ENCODE measurements at places on chromosomes 2 and 18. TPM values are rescaled to one million over a fixed set of nuclear protein-coding genes. Genes with fewer than 3 reads are reported as not detected.
A peak's percentile ranks its signal among the peaks of the same experiment; 100 is the strongest.

DNA sequence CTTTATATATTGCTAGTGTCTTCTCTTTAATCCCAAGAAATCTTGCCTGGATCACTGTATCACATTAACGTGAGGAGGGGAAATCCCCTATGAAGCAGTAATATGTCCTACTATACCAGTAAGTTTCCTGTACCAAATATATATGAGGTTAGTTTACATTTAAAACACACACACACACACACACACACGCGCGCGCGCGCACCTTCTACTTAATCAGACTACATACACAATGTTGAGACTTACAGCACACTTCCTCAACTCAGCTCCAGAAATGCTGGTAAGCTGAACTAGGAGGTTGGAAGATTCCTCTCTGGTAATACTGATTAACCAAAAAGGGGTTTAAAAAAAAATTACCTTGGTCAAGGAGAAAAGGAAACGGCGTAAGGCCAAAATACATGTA, 49.3 kb downstream of the USP34 start:
- peaks cover 10% of the 10 kb centered on the region for H3K4me1 ChIP-seq
- no peak for DNase-seq
- H3K27ac ChIP-seq = no peak overlapping the region
- H3K4me3 ChIP-seq = no peak overlapping the region
- H3K27me3 ChIP-seq = no peaks in the 10 kb centered on the region

DNA sequence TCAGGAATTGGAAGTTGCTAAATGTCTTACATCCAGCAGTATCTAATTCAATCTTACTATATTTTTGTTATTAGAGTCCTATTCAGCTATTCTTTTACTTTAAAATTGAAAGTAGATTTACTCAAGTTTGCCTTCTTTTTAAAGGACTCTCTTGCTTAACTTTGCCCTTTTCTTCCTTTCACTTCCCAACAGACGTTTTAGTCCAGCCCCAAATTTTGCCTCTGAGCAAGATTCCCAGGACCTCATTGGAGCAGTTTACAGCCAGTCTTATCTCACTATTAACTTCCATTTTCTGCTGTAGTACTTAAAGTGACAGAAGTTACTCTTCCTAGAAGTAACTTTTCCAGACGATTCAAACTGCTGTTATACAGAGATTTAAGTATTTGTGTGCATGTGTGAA, 1.7 kb upstream of the PRKD3 start:
- no peaks in the 10 kb centered on the region for H3K27me3 ChIP-seq
- H3K4me1 ChIP-seq = peaks cover 2% of the 10 kb centered on the region
- no peak overlapping the region for H3K4me3 ChIP-seq
- no peak for DNase-seq

GRCh38 chr2:153005071-153005730, 286.8 kb downstream of the ARL6IP6 start:
- no peak overlapping the region for H3K4me3 ChIP-seq
- peaks cover 2% of the 10 kb centered on the region for H3K27me3 ChIP-seq
- no peak overlapping the region for H3K27ac ChIP-seq
- no peaks in the 10 kb centered on the region for H3K4me1 ChIP-seq
- no peaks in the 10 kb centered on the region for H3K36me3 ChIP-seq
- no peak for DNase-seq

DNA sequence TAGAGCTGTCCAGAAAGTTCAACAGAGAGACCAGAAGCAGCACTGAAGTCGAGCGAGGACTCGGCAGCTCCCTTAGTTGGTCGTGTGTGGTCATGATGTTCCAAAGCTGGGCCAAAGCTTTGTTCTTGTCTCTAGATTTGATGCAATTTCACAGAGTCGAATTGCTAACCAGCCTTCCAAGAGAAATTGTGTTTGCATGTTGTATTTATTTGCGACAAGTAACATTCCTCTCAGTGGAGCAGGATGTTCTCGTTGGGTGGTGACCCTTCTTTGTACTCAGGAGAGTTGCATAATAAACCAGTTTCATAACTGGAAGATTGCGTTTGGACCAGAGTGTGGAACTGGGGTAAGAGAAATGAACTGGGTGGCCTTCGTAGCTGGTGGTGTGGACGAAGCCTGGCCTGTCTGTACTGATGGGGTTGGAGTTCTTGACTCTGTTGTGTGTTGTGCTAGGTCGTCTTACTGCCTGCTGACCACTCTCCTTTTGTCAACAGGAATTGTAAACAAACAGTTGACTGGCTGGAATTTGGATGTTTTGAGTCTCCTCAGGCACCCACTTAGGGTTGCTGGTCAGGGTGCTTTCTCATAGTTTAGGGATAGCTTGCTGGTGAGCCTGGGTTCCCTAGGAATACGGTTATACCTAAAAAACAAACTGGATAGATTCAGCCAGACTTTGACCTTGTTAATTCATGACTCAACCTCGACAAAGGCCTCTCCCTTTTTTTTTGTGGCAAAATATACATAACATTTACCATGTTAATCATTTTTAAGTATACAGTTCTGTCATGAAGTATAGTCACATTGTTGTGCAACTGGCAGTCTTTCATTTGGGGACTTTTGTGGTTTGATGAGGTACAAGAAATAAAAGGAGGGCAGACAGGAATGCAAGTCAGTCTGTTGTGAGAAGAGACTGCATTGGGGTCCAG, 28.9 kb upstream of the TOGARAM2 start:
- no peaks in the 10 kb centered on the region for H3K27me3 ChIP-seq
- no peak overlapping the region for H3K4me3 ChIP-seq
- peaks cover 2% of the 10 kb centered on the region for H3K4me1 ChIP-seq
- DNase-seq = no peak
- no peaks in the 10 kb centered on the region for H3K36me3 ChIP-seq

- peaks cover 12% of the 10 kb centered on the region for H3K4me1 ChIP-seq
- no peaks in the 10 kb centered on the region for H3K27me3 ChIP-seq
- no peak for DNase-seq
Observed at GRCh38 chr18:32383050-32383819, 87.4 kb downstream of the GAREM1 start.

- H3K27ac ChIP-seq = no peak overlapping the region
- no peaks in the 10 kb centered on the region for H3K27me3 ChIP-seq
- no peak overlapping the region for H3K4me3 ChIP-seq
- no peak for DNase-seq
- H3K36me3 ChIP-seq = no peaks in the 10 kb centered on the region
- no peaks in the 10 kb centered on the region for H3K4me1 ChIP-seq
Observed at GRCh38 chr18:46156124-46156745, 52.0 kb downstream of the HAUS1 start.

- DNase-seq = no peak
- H3K4me3 ChIP-seq = no peak overlapping the region
- peaks cover 5% of the 10 kb centered on the region for H3K4me1 ChIP-seq
- H3K36me3 ChIP-seq = no peaks in the 10 kb centered on the region
Observed at GRCh38 chr2:30443081-30443480, 4.0 kb upstream of the LCLAT1 start.

GRCh38 chr2:118814368-118814767, 33.1 kb downstream of the EN1 start:
- H3K27ac ChIP-seq = no peak overlapping the region
- no peaks in the 10 kb centered on the region for H3K27me3 ChIP-seq
- H3K4me3 ChIP-seq = no peak overlapping the region
- H3K36me3 ChIP-seq = no peaks in the 10 kb centered on the region

DNA sequence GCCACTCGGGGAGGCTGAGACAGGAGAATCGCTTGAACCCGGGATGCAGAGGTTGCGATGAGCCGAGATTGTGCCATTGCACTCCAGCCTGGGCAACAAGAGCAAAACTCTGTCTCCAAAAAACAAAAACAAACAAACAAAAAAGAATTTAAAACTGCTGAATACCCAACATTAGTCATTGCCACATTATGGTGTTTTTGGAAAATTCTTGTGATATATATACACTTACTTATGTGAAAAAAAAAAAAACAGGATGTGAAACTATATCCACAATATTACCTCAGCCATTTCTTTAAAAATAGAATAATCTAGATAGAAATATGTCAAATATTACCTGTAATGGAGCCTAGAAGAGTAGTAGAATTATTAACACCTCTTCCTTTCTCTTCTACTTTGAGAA, 288.3 kb upstream of the FN1 start:
- no peak overlapping the region for H3K4me3 ChIP-seq
- peaks cover 5% of the 10 kb centered on the region for H3K4me1 ChIP-seq
- DNase-seq = no peak
- no peak overlapping the region for H3K27ac ChIP-seq
- H3K27me3 ChIP-seq = no peaks in the 10 kb centered on the region
- H3K36me3 ChIP-seq = no peaks in the 10 kb centered on the region

GRCh38 chr2:233185963-233186362, 65.5 kb upstream of the ATG16L1 start:
- H3K36me3 ChIP-seq = no peaks in the 10 kb centered on the region
- no peak overlapping the region for H3K27ac ChIP-seq
- no peak for DNase-seq
- H3K4me1 ChIP-seq = no peaks in the 10 kb centered on the region

DNA sequence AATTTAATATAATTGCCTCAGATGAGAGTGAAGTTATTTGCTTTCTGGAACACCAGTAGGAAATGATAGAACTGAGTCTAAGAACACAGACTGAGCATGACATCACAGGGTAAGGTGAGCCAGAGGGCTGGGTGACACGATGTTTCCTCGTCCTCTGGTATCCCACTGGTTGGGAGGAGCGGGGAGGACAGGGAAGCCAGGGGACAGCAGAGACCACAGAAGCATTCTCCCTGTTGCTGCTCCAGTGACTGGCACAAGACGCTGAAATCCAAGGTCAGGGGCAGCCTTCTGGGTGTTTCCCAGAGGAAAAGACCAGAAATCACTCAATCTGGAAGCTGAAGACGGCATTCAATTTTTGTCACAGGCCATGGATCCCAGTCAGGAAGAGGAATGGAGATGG, 363.4 kb upstream of the SOX11 start:
- H3K27ac ChIP-seq = no peak overlapping the region
- no peaks in the 10 kb centered on the region for H3K36me3 ChIP-seq
- no peaks in the 10 kb centered on the region for H3K4me1 ChIP-seq
- no peaks in the 10 kb centered on the region for H3K27me3 ChIP-seq
- DNase-seq = no peak
- H3K4me3 ChIP-seq = no peak overlapping the region

GRCh38 chr2:217402761-217403383, 543.0 kb upstream of the TNP1 start:
- peaks cover 17% of the 10 kb centered on the region for H3K4me1 ChIP-seq
- peak; percentile 86 for DNase-seq
- no peak overlapping the region for H3K27ac ChIP-seq
- H3K27me3 ChIP-seq = no peaks in the 10 kb centered on the region

- no peaks in the 10 kb centered on the region for H3K4me1 ChIP-seq
- no peaks in the 10 kb centered on the region for H3K27me3 ChIP-seq
- no peak overlapping the region for H3K27ac ChIP-seq
- no peak for DNase-seq
Observed at GRCh38 chr2:178159966-178160365, 34.3 kb upstream of the OSBPL6 start.

The GATA6 gene
- 177 TPM for total RNA-seq

The NAT8 gene
- not detected for total RNA-seq

The CENPA gene
- total RNA-seq = not detected

The DCDC2C gene
- total RNA-seq = not detected

The GBX2 gene
- not detected for total RNA-seq

The SOWAHC gene
- 13.9 TPM for total RNA-seq

The KYNU gene
- 3.2 TPM for total RNA-seq

Measured in ovary (tissue), 10 donors.